ENCODE measurements at places on chromosomes 1 and 21.
A peak's percentile ranks its signal among the peaks of the same experiment; 100 is the strongest.

- DNase-seq: peak; percentile 4
Observed at GRCh38 chr1:159315381-159315780, 13.2 kb downstream of the FCER1A start.

- DNase-seq: no peak
Observed at GRCh38 chr1:231279081-231279480, 38.1 kb downstream of the GNPAT start.

DNA sequence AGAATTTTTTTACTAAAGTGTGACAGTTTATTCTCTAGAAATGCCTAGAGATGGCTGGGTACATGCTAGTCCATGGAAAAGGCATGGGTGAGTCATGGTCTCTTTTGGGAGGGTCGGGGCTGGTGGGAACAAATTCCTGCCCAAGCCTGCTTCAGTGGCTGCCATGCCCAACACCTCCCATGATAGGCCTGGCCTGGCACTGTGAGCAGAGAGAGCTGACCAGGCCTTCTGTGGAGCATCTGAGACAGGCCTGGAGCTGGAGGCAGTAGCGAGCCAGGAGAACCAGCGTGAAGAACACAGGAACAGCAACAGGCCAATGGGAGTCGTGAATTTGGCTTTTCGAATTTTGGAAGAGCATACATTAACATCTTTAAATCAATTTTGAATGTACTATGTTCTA lies 209.2 kb downstream of the SDCCAG8 start:
- DNase-seq: no peak

DNA sequence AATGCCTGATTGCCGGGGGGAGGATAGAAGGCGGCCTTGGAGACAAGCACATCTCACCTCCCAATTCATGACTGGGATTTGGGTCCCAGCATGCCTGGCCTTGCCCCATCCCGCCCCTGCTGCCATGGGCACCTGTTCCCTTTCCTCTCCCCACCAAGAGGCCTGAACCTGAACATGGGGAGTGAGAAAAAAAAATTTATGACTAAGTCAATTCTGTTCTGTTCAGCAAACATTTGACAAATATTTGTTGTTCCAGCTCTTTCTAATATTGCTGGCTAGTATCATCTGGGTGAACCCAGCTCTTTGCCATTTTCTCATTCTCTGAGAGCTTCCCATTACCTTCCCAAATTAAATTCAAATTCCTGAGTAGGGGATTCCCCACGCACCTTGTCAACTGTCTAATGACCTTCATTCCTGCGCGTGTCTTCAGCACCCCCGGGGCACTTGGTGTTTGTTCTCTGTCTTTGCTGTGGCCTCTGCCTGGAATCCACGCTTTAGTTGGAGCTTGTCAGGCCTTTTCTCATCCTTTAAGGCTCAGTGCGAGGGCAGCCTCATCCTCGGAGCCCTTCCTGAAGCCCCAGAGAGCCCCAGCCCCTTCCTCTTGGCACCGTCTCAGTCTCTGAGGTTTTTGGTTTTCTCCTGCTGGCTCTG lies 42.8 kb downstream of the ARHGEF10L start:
- DNase-seq: no peak

DNA sequence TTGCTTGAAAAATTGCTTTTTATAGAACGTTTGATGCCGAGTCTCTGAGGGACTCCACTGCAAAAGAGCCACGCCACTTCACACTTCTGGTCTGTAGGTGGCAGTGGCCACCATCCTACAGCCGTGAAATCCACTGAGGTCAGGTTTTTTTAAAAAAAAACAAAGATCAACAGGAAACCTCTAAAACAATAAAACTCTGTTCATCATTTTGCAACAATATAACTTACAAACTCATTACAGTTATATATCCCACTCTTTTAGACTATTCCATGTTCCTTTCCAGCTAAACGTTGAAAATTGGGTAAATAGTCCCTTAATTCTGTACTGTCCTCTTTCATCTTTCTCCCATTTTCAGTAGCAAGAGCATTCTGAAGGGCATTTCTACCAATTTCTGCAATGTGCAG lies 64.6 kb upstream of the FMN2 start:
- peak; percentile 54 for DNase-seq

GRCh38 chr1:115088115-115088778 lies 1.1 kb downstream of the TSPAN2 start:
- no peak for DNase-seq

Measured in KBM-7 (cell line).